ENCODE measurements at places on chromosomes 11 and 22. TPM values are rescaled to one million over a fixed set of nuclear protein-coding genes. Genes with fewer than 3 reads are reported as not detected.

DNA sequence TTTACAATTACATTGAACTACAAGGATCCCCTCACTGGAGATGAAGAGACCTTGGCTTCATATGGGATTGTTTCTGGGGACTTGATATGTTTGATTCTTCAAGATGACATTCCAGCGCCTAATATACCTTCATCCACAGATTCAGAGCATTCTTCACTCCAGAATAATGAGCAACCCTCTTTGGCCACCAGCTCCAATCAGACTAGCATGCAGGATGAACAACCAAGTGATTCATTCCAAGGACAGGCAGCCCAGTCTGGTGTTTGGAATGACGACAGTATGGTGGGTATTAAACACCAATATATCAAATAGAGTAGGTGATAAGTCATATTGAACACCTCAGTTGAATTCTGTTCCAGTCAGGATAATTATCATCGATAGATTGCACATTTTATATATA lies 4.4 kb downstream of the FBXO7 start:
- DNase-seq, result no peak

- DNase-seq, result no peak
Measured at GRCh38 chr22:19016081-19016766, 80.1 kb upstream of the PRODH start.

DNA sequence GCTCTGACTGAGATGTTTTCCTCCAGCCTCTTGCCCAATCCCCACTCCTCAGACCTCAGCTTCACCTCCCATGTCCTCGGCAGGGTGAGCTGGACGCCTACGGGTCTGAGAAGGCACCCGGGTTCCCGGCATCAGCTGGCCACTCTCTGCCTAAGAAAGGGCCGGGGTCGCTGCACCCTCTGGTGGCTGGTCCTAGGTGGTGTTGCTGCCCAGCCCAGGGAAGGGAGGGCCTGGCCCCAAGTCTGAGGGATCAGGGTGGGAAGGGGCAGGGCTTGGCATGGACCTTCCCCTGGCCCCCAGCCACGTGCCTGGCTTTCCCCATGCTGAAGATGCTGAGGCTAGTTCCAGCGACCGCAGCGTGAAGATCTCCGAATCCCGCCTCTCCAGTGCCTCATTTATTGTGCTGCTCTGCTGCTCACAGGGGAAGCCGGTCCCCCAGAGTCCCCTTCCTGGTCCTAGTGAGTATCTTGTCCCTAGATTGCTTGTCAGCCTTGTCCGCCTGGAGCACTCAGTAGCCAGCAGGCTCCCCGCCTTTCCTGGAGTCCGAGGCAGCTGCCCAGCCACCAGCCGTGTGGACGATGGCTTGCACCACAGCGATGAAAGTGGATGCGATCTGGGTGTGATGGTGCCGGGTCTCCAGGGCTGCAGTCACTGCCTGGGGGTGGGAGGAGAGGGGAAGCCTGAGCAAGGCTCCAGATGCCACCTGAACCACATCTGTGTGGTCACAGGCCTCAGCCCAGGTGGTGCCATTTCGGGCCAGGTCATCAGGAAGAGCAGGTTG lies 2.9 kb upstream of the GGT5 start:
- peak; percentile 97 for DNase-seq

- peak; percentile 53 for DNase-seq
Measured at GRCh38 chr11:121797496-121797895, 318.5 kb downstream of the BLID start.

GRCh38 chr11:78217650-78218541 lies 29.2 kb downstream of the USP35 start:
- no peak for DNase-seq

DNA sequence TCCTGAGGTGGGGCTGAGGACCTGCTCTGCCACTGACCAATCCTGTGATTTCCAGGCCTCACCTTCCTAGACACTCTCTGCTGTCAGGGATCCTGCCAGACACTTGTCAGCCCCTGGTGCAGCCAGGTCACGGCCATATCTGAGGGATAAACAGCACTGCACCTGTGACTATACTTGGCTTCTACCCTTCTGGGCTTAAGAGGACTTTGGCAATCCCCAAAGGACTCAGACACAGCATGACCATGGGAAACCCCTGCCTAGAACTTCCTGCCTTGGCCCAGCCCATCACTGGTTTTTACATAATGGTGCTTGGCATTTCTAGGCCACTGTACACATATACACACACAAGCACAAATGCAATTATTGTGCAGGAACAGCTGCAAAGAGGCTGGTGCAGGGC lies 11.6 kb upstream of the OLFML1 start:
- no peak for DNase-seq

DNA sequence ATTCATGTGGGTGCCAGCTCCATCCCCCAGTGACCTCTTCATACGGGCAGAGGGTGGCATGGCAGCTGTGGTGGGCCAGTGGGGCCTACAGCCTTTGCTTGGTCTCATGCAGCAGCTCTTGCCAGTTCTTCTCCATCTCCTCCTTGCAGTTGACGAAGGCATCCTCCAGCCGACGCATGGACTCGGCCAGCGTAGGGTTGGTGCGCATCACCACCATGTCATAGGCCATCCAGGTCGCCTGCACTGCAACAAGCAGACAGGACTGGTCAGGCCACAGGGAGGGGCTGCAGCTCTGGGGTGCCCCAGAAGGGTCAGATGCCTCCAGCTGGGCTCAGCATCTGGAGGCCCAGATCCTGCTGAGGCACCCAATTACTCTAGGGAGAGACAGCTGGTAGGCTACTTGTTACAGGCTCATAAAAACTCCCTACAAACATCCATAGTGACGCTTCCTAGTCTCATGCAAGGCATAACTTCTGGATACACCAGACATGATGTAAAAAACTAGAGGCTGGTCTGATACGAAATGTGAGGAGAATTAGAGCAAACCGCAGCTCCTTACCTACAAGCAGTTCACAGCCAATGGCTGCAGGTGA lies 5.6 kb downstream of the KLHDC7B start:
- no peak for DNase-seq

- DNase-seq, result peak; percentile 89
Measured at GRCh38 chr11:78646564-78647185, 72.0 kb upstream of the NARS2 start.

The KRTAP5-11 gene
- not detected for total RNA-seq

The B4GAT1 gene
- 36.6 TPM for total RNA-seq
